MV-4-11 (cell line): ENCODE measurements at places on chromosomes 13 and 19.

DNA sequence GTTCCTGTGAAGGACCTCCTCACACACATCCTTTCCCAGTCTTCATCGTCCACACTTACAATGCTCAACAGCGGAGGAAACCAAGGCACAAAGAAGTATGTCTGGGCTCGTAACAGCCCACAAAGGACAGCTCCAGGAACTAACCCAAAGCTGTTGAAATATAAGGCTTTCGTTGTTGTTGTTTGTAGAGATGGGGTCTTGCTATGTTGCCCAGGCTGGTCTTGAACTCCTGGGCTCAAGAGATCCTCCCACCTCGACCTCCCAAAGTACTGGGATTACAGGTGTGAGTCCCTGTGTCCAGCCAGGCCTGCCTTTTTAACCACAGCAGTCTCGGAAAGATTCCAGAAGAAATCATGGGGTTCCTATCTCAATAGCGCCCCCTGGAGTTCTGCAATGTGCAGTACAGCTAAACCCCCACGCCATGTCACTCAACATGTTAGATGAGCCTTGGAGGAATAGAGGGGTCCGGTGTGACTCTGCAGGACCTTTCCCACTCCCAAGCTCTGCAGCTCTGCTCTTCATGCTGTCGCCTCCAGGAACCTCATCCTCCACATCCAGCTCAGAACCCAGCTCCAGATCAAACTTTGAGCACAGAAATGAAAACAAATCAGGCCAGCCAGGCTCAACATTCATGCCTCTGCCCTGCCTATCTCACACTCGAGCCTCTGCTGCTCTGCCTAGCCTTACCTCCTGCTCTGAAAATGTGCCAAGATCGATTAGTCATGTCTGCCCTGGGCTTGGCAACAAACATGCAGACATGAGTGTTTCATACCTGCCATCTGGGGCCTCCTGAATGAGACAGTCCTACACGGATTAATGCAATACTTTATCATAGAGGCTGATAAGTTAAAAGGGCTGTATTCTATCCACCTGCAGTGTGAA, 7.5 kb downstream of the PLA2G4C start:
- peak; percentile 45 for DNase-seq

GRCh38 chr19:5580161-5580571, 12.4 kb upstream of the TINCR start:
- DNase-seq, result no peak

GRCh38 chr13:110474713-110475112, 86.8 kb downstream of the RAB20 start:
- no peak for DNase-seq

GRCh38 chr13:63972328-63972727, 2556.7 kb upstream of the PCDH20 start:
- DNase-seq, result no peak

GRCh38 chr19:38004186-38004520, 97.1 kb downstream of the SIPA1L3 start:
- no peak for DNase-seq

- no peak for DNase-seq
Measured at GRCh38 chr13:30915691-30916541, 9.8 kb downstream of the MEDAG start.

- no peak for DNase-seq
Measured at GRCh38 chr13:99971576-99972189, at the start of gene ZIC5. ZIC5 (minus strand) TSS chr13:99971767; CDS start chr13:99971603, 164 bp downstream.

DNA sequence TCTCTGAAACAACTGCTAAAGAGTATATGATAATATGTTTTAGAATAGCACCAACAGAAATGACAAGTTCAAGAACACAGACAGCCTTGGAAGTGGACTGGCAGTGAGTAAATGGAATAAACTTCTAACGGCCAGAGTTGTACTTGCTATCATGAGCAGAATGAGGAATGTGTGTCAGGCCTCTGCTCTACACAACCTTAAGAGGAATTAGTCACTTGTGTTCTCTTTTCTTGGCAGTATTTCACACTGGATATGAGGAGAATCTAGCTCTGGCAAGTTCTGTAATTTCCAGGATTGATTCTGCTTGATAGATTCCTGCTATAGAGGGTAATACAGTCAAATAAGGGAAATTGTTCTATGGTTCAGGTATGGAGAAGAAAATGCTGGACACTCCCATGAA, 757.3 kb downstream of the EFNB2 start:
- no peak for DNase-seq

DNA sequence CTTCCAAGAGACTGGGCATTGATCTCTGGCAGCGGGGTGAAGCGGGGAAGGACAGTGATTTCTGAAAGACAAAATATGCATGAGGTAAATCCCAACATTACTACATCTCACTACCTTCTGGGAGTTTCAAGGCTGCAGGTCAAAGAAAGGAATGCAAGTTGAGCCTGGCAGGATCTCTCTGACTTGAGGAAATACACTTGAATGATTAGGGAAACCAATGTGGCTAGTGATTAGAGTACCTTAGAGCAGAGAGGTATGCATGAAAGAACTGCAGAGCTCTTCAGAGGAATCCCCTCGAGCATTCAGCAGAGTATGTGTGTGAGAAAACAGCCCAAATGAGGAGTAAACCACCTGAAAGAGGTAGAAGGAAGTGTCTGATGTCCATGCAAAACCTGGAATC, 2874.1 kb upstream of the PCDH20 start:
- no peak for DNase-seq
